ENCODE measurements at places on chromosomes 7 and 10.

DNA sequence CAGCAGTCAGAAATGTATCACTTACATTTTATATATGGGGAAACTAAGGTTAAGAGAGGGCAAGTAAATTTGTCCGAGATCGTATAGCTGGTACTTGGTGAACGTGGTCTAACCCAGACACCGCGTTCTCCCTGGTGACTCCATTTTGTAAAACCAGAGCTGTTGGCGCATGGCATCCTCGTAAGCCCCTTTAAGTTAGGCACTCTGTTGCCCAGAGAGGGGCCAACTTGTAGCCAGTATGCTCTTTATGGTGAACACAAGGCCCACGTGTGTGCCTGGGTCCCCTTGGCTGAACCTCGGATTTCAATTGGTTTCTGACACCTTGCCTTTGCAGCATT is 39.7 kb upstream of the ZNF518A start:
- DNase-seq: no peak

DNA sequence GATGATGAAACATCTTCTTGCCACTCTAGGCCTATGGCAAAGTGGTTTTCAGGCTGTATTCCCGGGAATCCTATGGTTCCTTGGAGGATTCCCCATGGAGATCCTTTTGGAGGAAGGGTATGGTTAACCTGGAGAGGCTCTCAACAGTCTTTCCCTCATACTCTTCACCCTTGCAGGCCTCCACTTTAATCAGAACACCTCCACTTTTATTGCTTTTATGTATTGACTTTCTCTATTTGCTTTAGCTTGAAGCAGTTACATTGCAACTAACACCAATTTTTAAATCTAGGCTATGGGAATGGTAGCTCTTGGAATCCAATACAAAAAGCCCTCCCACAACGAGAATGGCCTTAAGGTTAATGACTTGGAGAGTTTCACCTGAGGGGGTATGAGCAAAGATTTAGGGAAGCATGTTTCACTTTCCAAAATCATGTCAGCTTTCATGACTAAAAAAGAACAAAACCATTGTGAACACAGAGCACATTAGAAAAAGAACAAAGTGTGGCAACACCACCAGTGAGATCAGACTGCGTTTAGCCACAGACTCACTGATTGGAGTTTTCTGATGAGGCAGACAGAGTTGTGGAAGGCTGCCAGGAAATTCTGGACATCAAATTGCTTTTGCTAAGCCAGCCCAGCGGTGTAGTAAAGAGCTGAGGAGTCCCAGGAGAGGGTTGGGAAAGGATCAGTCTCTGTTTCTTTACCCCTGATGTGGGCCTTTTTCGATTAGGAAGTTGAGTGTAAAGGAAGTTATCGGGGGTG is 130.4 kb upstream of the BMPER start:
- peak; percentile 59 for DNase-seq

DNA sequence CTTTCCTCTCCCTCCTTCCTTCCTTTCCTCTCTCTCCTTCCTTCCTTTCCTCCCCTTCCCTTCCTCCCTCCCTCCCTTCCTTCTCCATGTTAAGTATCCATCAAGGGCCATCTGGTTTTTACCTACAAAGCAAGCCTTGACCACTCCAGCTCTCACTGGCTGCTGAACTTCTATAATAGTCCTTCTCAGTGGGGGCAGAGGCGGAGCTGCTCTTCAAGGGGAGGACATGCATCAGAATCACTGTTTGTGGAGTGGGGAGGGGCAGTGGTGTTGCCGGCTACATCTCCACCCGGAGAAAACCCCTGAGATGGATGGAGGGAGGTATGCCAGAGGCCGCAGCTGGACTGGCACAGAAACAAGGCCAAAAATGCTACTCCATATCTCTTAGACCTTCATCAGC is 25.9 kb downstream of the LAMB1 start:
- DNase-seq: no peak

GRCh38 chr10:118031351-118032075 is 15.2 kb downstream of the RAB11FIP2 start:
- no peak for DNase-seq

- DNase-seq: no peak
Measured at GRCh38 chr10:21727452-21728168, 193.6 kb downstream of the MLLT10 start.

DNA sequence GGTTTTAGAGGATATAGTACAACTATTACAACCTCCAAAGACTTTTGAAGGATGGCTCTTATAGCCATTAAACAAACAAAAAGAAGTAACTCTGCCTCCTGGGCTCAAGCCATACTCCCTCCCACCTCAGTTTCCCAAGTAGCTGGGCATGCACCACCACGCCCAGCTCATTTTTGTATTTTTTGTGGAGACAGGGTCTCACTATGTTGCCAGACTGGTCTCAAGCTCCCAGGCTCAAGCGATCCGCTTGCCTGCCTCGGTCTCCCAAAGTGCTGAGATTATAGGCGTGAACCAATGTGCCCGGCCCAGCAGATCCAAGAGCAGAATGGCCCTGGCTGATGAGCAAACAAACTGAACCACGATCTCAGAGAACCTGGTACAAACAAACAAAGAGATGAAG is 16.0 kb downstream of the NANOS1 start:
- DNase-seq: no peak

DNA sequence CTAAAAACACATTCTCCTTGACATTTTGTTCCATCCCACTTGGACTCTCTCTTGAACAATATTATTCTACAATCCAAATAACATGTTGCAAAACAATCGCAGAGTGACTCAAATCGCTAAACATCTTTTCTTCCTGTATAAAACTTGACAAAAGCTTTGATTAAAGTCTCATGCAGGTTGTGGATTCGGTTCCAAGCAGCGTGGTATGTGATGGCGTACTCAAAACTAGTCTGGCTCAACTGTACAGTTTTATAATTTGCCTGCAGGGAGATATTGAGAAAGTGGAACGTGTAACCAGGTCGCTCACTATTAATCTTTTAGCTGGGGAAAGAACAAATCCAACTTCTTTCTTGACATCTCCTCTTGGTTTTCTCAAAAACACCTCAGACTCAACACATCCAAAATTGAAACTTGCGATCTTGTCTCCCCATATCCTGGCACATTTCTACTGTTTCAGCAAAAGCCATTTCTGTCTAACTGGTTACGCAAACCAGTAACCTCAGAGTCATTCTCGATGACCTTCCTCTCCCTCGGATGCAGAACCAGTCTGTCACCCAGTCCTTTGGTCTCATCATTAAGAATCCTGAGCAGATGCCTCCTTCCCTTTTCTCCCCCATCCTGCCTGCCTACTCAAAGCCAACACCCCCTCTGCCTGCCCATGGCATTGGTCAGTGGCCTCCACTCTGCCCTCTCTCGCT is 100.1 kb downstream of the CACNB2 start:
- DNase-seq: peak; percentile 49

DNA sequence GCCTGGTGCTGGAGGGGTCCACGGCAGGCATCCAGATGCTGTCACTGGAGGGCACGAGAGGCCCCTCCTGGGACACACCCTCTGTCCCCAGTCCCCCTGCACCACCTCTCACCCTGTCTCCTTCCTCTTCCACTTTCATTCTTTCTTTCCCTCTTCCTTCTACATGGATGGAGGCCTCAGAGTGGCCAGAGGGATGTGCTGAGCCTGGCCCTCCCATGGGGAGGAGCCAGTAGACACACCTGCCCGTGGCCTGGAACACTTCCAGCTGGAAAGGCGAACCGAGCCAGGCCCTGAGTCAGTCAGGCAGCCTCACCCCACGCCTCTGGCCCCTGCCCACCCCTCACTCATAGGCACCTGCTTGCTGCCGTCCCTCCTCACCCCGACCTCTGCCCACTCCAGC is 55.9 kb upstream of the MXI1 start:
- no peak for DNase-seq

GRCh38 chr10:66180581-66181318 is 745.1 kb upstream of the LRRTM3 start:
- peak; percentile 3 for DNase-seq

GRCh38 chr10:5951721-5952407 is 25.5 kb downstream of the IL15RA start:
- no peak for DNase-seq

DNA sequence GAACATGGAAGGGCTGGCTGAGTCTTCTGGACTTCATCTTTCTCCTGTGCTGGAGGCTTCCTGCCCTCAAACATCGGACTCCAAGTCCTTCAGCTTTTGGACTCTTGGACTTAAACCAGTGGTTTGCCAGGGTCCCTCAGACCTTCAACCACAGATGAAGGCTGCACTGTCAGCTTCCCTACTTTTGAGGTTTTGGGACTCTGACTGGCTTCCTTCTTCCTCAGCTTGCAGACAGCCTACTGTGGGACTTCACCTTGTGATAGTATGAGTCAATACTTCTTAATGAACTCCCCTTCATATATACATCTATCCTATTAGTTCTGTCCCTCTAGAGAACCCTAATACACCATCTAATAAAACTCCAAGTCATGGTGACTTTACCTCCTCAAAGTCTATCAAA is 4.0 kb upstream of the CLEC5A start:
- DNase-seq: no peak

- no peak for DNase-seq
Measured at GRCh38 chr7:151781161-151781845, 95.6 kb downstream of the PRKAG2 start.

DNA sequence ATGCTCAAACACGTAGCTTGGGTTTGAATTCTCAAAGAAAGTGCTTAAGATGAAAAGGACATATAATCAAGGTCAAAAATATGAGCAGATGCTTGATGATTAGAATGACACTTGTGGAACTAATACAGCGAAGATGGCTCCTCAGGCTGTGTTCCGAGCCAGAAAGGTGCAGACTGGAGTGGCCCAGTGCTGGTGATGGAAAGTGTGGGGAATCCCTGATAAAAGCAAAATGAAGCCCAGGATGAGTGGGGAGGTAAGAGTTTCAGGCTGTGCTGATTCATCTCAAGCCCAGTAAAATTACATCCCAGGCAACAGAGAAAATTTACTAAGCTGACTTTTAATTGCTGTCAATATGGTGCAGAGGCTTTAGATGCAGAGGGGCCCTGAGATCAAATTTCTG is 77.8 kb upstream of the IKZF1 start:
- no peak for DNase-seq

DNA sequence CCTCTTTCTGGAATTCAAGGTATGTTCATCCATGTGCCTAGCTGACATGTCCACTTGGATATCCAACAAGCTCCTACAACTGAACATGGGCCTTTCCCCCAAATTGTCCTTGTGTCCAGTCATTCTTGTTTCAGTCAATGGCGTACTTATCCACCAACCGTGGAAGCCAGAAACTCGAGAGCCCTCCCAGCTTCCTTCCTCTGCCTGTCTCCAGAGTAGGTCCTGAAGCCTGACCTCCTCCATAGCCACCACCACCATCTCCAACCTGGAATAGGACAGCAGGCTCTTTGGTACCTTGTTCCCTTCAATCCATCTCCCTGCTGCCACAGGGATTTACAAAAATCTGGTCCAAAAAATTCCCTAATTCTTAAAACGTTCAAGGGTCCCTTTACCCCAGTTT is 305.1 kb downstream of the RPS24 start:
- no peak for DNase-seq

Data from AG09319 (cell line).